ENCODE measurements at places on chromosomes 7 and 10.
A peak's percentile ranks its signal among the peaks of the same experiment; 100 is the strongest.

DNA sequence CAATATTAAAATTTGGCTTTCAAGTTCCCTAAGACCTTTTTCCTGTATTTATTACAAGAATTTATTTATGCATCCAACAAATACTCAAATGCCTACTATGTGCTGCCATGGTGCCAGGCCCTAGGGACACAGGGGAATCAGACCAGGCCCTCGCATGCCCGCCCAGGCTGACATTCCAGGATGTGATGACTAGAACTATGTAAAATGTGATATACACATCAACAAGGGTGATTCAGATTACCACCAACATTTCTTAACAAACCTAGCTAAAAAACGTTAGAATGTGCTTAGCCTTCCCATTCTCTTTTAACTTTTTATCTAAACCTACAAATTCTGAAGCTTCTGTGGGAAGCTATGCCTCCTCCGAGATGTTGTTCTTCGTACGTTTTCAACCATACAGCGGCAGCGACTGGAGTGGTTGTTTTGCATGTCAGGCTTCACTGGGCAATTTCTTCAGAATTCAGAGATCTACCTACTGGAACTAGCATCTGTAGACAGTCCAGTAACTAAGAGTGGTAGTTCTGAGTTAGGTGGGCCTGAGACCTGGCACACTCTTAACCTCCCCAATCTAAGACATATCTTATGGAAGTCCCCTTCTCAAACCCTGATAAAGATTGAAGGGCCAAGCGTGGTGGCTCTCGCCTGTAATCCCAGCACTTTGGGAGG, 22.1 kb downstream of the GNA12 start:
- no peak for DNase-seq

DNA sequence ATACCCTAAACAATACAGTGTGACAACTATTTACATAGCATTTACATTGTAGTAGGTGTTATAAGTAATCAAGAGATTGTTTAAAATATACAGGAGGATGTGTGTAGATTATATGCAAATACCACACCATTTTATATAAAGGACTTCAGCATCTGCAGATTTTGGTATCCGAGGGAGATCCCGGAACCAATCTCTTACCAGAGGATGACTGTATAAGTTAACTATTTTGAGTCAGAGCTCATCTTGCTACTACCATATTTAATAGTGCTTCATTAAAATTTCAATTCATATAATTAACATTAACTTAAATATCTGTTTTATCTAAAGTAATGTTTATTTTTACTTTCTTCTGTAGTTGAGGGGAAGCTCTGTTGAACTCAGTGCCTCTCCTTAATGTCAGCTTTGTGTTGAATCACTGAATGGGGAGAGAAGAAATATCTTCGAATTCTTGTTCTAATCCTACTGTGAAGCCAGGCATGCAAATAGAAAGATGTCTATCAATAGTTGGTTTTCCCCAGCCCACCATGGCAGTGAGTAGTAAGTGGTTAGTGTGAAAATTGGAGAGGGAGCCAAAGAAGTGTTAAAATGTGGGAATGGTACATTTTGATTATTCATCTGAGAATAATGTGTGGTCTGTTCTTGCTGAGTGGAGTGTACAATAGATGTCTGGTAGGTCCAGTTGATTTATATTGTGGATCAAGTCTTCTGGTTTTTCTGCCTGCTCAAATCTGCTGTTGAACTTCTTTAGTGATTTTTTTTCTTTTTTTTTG, 90.1 kb upstream of the CYP26C1 start:
- DNase-seq: no peak

GRCh38 chr7:107744345-107744750, 406 bp downstream of the CBLL1 start:
- no peak for DNase-seq

GRCh38 chr7:28358423-28358868, 53.9 kb upstream of the CREB5 start:
- no peak for DNase-seq

DNA sequence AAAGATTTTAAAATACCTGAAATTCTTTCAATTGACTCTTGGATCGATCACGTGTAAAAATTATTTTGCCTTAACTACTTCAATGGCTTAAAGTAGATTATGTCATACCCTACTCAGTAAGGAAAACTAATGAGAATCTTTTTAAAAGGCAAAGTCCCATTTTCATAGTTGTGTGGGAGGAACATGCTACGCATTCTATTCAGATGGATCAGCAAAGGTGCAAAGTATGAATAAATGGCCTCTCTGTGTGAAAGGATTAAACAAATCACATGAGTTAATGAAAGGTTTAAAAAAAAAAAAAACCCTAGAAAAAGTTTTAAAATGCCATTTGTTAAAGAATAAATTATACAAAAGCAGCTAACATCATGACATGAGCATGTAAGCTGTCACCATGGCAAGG, 77.1 kb downstream of the ENO4 start:
- no peak for DNase-seq

DNA sequence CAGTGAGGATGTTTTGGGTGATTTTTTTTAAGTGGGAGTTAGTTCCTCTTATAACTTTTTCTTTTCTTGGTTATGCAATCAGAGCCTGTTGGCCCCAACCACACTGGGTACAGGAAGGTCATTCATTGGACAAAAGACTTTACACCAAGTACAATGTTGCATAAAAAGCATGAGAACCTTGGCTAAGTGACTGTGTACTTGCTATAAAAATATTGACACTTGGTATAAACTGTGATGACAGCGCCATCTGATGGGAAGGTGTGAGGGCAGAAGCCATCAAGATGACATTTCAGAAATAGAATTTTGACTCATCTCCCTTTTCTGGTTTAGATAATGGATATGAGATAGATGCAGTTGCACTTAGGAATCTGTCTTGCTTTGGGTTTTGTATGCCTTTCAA, 126.4 kb upstream of the CCDC6 start:
- DNase-seq: peak; percentile 37

GRCh38 chr10:23571884-23572283, 133.0 kb downstream of the OTUD1 start:
- no peak for DNase-seq

DNA sequence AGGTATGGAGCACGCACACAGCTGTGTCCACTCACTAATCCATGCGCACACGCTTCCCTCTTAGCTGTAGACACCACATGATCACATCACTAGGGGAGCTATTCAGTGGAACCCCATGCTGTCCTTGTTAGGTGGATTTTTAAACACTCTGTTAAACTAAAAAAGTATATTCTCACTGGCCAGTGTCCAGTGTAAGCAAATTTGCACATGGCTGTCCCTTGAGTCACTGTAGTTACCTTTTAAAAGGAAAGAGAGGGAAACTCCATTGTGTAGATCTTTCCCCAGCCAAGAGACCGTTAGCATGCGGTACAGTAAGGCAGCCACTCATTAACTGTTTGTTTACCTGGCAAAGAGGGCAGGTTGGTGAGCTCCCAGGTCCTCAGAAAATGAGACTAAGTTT, 81.6 kb upstream of the INSYN2A start:
- no peak for DNase-seq

GRCh38 chr7:133115596-133115995, 33.7 kb upstream of the CHCHD3 start:
- no peak for DNase-seq

- no peak for DNase-seq
Observed at GRCh38 chr10:112801004-112801403, 149.0 kb upstream of the TCF7L2 start.

DNA sequence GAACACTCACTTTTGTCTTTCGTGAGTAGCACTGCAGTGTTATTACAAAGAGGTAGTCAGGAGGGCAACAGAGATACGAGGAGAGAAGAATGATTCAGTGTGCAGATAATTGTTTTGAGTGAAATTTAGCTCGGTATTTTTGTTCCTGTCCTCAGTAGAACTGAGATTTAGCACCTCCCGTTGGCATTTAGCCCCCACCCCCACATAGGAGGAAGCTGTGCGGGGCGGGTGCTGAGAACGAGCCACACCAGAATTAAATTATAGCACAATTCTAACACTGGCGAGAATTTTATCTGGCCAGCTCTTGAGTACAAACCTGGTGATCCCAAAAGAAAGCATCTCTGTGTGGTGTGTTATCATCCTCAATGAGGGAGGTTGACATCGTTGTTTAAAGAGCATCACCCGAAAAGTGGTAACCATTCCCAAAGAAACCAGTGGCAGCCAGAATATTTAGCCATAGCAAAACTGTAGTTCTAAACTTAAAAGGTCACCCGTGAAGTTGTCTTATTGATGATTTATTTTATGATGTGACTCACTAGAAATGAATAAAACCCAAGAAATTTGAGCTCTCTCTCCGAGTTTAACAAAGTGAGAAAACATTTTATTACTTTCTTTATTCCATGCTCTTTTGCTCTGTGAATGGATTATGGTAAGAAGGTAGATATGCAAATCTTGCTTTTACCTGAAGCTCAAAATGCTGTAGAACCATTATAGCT, 612.2 kb downstream of the SUGCT start:
- DNase-seq: no peak

DNA sequence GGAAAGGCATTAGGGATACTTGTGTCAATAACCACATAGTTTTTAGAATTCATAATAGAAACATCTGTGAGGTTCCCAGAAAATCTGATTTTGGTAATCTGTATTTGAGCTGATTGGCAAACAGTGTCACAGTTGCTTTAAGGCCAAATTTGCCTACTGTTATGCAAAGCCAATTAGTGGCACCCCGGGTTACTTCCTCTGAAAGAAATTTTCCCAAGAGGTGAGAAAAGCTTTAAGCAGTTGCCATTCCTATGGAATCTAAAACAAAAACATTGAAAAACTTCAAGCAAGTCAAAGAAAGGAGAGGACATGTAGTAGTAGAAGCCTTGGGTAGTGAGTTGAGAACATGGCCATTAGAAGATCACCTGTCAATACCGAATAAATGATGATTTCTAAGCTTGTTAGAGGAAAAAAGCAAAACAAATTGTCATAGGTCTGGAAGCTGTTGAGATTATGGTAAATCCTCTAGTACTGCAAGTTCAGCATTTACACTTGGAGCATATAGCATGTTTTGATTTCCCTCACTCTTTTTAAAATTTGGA, 176.8 kb downstream of the TWIST1 start:
- no peak for DNase-seq

- peak; percentile 44 for DNase-seq
Observed at GRCh38 chr10:102504179-102504975, 605 bp downstream of the SUFU start.

GRCh38 chr10:102109166-102110116, 10.7 kb downstream of the LDB1 start:
- DNase-seq: no peak

DNA sequence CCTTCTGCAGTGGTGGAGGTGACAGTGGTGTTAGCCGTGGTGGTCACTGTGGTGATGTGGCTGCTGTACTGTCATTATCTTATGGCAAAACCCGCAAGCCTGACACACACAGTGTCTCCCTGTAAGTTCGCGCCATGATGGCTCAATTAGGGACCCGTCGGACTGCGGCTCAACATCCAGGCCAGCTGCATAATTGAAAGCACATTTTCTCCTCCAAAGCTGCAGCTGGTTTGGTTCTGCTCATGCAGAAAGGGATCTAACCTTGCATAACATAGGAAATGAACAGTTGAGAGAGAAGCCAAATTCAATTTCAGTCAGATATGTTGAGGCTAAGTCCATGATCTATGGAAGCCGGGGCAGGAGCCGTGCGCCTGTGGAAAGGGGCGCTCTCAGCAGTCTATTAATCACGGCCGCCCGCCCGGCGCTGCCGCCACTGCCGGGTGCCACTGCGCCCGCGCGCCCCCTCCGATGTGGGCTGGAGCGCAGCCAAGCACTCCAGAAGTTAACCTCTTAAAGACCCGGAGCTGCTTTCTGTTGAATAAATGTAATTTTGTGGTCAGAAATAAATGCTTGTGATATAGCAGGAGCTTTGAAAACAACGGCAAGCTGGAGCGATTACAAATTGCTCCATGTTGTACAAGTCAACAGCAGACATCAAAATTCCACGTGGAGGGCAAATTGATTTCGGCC, 227.7 kb downstream of the CUX1 start:
- DNase-seq: peak; percentile 93

DNA sequence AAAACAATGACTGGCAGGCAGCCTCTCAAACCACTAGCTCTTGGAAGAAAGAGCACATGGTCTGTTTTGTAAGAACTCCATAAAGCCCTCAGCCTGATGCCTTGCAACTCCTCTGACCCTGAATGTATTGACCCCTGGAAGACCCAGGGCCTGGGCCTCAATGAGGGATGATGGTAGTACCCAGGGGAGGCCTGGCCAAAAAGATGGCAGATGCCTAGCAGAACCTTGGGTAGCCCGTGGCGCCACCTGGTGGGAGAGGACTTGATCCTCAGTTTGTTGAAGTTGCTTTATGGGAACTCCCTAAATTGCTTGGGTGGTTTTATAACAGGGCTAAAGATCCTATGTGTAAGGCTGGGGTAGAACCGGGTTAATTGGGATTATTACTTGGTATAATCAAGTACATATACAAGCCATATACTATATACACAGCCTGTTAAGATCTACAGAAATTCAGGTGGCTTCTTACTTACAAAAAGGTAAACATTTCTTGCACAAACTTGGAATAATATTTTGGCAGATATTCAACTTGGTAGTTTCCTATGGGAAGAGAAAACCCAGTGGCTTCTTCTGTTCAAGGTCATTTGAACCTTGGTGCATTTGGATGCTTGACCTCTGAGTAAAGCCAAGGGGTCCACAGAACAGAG, 95.8 kb upstream of the CACUL1 start:
- peak; percentile 69 for DNase-seq

DNA sequence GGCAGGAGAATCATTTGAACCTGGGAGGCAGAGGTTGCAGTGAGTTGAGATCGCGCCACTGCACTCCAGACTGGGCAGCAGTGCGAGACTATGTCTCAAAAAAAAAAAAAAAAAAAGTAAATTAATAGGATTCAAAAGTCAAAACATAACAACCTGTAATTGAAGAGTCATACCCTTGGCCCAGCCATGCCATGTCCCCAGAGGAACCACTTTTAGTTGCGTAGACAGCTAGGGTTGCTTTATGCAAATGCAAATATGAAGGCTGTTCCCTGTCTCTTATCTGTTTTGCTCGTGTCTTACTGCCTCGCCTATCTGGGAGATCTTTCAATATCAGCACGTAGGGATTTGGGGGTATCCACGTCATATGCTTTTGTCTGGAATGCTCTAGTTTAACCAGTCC, 73.1 kb downstream of the PRKAG2 start:
- DNase-seq: no peak

DNA sequence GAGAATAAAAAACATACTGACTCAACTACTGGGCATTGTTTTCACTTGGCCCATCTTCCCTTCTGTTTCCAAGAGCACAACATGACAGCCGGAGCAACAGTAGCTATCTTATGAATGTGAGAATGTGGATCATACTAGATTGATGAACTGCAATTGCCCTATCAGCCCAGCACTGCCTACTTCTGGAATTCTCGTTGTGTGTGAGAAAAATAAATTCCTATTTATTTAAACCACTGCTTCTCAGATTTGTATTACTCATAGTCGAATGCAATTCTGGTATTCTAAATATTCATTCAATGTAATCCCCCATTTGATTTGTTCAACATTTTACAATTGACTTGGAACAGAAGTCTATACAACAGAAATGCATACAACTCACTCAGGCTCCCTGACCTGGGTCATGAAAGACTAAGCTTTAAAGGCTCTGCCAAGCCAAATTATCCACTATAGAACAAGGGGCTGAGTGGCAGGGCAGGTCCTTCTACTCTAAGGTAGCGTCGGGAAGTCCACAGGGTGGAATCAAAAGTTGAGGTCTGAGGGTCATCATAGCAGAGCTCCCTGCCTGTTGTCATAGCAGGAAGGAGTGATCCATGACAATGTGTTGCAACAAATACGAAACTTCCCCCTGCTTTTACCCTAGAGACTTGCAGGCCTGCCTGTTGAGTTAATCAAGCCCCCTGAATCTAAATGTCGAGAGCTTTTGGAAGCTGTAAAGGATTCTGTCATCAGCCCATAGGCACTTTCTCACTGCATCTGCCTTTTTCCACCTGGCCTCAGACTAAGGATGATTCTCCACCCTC, 12.4 kb upstream of the JAZF1 start:
- DNase-seq: no peak
